Anterior cingulate cortex (tissue), 58 donors: ENCODE measurements at places on chromosomes 3 and 15.
A peak's percentile ranks its signal among the peaks of the same experiment; 100 is the strongest.

GRCh38 chr3:117515309-117515708, 805.7 kb downstream of the TUSC7 start:
- DNase-seq = no peak

- DNase-seq = no peak
These were observed 136.3 kb upstream of the PRR20G start for GRCh38 chr3:127423856-127424765.

GRCh38 chr3:171755015-171755589, 55.2 kb downstream of the PLD1 start:
- no peak for DNase-seq

DNA sequence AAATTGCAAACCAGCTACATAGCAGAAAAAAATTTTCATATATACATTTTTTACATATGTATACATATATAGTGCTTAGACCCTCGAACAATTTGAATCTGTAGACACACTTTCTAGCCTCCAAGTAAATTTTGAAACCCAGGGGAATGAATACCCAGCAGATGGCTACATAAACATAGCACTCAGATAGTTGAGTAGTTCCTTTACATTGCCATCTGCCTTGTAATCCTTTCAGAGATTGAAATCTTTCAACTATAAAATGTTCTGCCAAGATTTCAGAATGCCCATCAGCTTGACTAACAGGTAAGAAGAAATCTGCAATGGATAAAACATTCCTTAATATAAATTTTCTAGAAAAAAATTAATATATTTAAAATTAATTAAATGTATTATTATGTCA, 1333.5 kb upstream of the CADM2 start:
- DNase-seq = no peak

- no peak for DNase-seq
These were observed 3.1 kb downstream of the CHRNB4 start for GRCh38 chr15:78637776-78638435.

- DNase-seq = no peak
These were observed 7.0 kb downstream of the SMAD3 start for GRCh38 chr15:67072442-67072841.

DNA sequence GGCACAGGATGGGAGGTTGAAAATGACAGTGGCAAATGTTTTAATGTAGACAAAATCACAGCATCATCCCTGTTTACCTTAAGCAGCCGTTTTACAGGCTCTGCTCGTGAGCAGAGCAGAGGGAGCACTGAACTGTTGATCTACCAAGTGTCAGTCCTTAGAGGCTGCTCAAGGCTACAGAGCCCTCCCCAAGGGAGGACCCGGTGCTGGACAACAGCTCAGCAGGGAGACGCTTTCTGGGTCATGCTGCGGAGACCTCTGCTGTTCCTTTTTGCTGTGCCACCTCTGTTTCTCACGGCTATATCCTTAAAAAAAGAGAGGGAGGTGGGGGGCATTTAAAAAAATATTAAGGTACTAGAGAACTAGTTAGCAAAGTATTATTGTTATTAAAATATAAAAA, 400.2 kb downstream of the GABRB3 start:
- DNase-seq = no peak

- DNase-seq = no peak
These were observed 47.2 kb downstream of the CCDC12 start for GRCh38 chr3:46929324-46929723.

DNA sequence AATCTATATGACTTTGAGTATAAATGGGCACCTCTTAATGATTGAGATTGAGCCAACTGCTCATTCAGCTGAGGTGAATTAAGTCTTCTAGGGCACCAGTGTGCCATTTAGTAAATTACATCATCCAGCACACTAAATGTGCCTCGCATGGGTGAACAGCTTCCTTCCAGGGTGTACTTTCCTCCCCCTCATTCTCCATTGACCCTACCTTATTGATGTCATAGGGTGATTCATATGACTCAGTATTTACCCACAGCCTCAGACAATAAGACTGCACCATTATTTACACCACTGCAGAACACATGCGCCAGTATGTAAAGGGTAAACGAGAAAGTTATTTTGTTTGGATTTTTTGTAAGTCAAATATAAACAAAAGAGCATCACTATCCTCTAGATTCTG, 185.2 kb upstream of the ARL6 start:
- no peak for DNase-seq

DNA sequence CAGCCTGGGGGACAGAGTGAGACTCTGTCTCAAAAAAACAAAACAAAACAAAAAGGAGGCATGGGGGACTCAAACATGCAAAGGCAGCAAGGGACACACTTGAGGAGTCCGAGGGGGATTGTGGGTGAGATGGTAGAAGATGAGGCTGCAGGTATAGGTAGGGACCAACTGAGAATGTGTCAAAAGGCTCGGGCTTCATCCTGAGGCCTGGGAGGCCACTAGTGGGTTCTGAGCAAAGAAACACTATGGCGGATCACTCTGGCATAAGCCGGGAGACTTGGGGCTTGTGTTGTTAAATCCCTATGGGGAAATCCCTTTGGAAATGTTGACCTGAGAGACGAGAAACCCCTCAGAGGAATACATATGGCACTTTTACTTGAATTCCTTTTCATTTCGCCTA, 21.2 kb downstream of the ZNF710 start:
- no peak for DNase-seq

GRCh38 chr15:63188926-63189871, at the start of gene RAB8B:
Gene RAB8B, plus strand, starts transcription at chr15:63189606. Its CDS starts 19 bp downstream, at chr15:63189625.
- peak; percentile 94 for DNase-seq

DNA sequence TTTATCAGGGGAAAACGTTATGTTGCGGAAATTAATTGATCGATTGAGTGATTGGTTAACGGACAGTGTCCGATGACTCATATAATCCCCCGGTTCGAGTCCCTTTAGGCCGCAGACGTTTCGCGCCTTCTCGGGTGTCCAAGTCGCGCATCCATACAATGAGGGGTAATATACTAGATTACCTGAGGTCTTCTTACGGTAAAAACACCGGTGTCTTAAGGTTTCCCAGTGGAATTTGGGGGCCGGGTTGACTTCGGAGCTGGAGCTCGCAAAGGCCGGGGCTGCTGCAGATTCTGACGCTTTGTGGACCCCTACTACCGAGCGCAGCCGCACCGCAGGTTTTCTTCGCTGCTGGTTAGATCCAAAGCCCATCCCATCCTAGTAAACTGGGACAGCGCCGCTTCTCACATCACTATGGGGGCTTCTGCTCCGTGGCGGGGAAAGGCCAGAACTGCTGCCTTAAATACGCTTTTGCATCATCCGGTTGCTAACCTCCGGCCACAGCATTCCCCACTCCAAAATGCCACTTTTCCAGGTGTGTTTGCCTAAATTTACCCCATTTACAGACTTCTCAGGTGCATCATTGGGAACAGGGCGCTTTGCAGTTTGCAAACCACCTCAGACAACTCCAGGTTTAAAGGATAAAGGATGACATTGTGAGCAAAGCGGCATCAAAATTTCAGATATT, 858 bp upstream of the SACM1L start:
- DNase-seq = peak; percentile 40

DNA sequence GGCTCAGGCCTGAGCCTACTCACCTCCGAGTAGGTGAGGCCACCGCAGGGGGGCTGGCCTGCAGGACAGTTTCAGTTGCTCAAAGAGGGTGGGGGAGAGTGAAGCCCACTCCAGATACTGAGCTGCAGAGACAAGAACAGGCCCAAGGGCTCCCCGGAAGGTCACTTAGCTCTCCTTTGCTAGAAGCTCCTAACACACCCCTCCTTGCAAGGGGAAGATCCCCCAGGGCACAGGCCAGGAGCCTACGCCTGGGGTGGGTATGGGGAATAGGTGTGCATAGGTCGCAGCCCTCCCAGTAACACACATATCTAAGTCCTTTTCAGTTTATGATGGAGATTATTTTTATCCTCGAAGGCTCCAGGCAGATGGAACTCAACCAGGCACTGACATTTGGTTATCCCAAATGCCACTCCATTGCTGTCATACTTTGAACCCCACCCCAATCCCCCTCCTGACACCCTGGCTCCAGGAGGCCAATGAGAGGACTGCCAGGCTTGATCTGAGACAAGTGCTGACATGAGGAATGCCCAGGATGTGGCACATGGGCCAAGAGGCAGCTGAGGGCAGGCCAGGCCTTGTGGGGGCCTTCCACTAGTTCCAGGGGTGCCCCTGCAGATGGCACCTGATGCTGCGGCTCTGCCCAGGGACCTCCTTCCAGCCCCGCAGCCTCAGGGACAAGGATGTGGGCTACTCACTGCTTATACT, 1.1 kb upstream of the MUSTN1 start:
- no peak for DNase-seq

GRCh38 chr3:31521468-31521867, 11.3 kb upstream of the STT3B start:
- no peak for DNase-seq

DNA sequence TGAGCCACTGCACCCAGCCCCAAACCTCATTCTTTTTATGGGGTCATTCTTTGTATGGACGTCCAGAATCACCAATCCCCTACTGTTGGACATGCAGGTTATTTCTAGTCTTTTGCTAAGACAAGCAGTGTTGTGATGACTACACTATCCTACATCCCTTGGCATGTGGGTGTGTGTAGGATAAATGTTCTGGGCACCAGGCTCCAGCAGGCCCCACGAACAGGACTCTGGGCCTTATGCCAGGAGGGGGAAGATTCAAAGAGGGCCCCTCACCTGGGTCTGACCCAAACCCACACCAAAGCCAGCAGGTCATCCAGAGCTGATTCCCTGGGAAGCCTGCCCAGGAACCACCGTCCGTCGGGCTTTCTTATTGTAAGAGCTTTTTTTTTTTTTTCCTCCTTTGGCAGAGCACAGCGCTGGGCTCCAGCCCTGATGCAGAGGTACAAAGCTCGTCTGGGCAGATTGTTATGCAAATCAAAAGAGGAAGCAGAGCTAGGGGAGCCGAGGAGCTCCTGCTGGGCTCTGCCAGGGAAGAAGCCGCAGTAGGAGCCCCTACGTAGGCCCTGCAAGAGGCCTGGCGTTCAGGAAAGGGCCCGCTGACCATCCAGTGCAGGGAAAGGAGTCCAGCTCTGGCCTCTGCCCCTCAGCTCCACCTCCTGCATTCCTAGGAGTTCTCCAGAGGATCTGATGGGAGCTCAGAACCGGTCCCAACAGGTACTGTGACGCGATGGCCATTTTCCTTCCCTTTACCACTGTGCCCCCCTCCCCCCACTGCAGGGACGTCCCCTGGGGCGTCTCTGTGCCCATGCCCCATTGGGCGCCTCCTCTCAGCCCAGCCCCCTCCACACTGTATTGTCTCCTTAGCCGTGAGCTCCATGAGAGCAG, 29.0 kb upstream of the FURIN start:
- peak; percentile 76 for DNase-seq

DNA sequence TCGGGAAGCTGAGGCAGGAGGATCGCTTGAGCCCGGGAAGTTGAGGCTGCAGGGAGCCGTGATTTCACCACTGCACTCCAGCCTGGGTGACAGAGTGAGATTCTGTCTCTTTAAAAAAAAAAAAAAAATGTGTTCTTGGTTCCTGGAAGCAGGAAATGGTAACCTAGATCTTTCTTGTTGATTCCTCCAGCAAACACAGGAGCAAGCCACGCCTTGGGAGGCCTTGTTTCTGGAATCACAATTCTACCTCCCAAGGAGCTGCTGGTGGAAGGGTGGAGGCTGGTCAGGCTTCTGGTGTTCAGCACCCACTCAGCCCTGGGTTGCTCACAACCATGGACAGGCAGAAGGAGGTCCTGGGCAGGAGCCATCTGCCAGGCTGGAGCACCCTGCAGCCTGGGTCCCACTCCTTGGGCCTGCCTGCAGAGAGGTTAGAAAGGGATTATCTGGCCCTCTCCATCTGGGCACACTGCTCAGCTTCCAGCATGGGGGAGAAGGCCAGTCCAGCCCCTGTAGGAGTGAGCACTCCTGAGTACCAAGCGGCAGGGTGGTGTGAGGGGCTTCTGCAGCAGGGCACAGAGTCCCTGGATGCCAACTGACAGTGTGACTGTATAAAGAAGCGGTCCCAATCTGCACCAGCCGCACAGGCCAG, 65.6 kb downstream of the ABTB1 start:
- no peak for DNase-seq

GRCh38 chr3:179837374-179837773, 184.5 kb downstream of the USP13 start:
- no peak for DNase-seq

- no peak for DNase-seq
These were observed 302.1 kb upstream of the STT3B start for GRCh38 chr3:31230425-31231223.

- DNase-seq = no peak
These were observed 19.3 kb upstream of the SLC4A7 start for GRCh38 chr3:27503526-27503925.

DNA sequence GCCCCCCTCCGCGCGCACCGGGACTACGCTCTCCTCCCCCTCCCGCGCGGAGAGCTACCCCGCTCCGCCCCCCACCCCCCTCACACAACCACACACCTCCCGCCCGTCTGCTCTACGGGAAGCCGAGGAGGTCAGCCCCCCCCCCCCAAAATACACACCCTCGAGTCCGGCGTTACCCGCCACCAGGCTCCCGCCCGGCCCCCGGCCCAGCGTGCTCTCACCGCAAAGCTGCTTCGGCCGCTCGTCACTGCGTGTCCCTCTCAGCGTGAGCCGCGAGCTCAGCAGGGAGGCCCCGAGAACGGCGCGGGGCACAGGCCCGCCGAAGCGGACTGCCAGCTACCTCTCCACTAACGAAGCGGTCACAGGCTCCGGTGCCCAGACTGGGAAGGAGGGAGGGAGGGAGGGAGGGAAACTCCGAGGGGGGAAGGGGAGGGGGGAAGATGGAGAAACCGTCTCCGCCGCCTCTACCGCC, 252 bp downstream of the SIN3A start:
- DNase-seq = no peak

GRCh38 chr15:37104424-37104981, 4.2 kb upstream of the MEIS2 start:
- no peak for DNase-seq

- no peak for DNase-seq
These were observed 219.3 kb downstream of the EBLN2 start for GRCh38 chr3:73280746-73281145.

GRCh38 chr3:40875581-40875980, 323.7 kb upstream of the CTNNB1 start:
- DNase-seq = no peak

GRCh38 chr3:58665405-58665804, 1.2 kb downstream of the FAM3D start:
- DNase-seq = no peak

DNA sequence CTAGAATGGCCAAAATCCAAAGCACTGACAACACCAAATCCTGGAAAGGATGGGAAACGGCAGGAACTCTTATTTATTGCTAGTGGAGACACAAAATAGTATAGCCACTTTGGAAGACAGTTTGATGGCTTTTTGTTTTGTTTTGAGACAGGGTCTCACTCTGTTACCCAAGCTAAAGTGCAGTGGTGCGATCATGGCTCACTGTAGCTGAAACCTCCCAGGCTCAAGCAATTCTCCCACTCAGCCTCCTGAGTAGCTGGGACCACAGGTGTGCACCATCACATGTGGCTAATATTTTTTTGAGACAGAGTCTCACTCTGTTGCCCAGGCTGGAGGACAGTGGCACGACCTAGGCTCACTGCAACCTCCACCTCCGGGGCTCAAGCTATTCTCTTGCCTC, 27.3 kb upstream of the GPR160 start:
- DNase-seq = no peak

DNA sequence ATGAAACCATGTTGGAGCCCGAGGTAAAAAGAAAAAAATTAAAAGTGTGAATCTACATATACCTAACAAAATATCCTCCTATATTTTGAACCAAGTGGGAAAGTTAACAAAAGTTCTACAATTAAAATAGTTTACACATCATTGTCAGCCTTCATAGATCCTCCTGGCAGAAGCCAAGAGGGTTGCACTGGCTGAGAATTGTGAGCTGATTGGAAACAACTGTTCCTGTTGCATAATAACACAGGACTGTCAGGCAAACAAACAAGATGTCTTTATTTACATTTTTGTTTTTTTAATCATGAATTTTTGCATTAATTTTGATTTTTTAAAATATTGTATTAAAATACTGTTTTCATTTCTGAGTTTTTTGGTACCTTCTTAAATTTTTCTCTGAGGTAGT, 215.2 kb upstream of the MME start:
- DNase-seq = no peak
